Stimulated activated CD8-positive, alpha-beta memory T cell treated with anti-CD3 and anti-CD28 coated beads, Interleukin-4, amount 100 ng/mL, for 1 hour (primary cell): ENCODE measurements at places on chromosomes 6 and 20.

- no peak for DNase-seq
These were observed 257.0 kb downstream of the NRN1 start for GRCh38 chr6:5749651-5750215.

GRCh38 chr6:31734821-31735406 is 1.4 kb downstream of the CLIC1 start:
- DNase-seq, result no peak

DNA sequence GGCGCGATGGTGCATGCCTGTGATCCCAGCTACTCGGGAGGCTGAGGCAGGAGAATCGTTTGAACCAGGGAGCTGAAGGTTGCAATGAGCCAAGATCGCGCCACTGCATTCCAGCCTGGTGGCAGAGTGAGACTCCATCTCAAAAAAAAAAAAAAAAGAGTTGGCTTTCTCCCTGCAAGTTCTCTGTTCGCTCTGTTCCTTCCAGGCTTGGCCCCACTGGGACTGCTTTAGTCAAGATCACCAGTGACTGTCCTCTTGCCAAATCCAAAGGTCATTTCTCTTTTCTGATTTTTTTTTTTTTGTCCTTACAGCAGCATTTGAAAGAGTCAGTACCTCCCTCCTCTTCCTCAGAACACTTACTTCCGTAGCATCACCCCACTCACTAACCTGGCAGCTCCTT is 10.8 kb upstream of the GNRH2 start:
- no peak for DNase-seq

GRCh38 chr6:29723666-29724588 is 693 bp downstream of the HLA-F start:
- DNase-seq, result peak; percentile 56

- DNase-seq, result no peak
These were observed 78.2 kb downstream of the PSMG4 start for GRCh38 chr6:3336859-3337515.

DNA sequence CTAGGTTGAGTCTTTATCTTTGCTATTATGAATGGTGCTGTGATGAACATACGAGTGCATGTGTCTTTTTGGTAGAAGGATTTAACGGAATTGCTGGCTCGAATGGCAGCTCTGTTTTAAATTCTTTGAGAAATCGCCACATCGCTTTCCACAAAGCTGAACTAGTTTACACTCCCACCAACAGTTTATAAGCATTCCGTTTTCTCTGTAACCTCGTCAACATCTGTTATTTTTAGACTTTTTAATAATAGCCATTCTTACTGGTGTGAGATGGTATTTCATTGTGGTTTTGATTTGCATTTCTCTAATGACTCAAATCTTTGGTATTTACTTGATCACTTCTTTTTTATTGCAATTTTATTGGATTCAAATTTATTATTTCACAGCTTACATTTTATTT is 117.4 kb upstream of the HDGFL1 start:
- DNase-seq, result no peak

GRCh38 chr6:2831392-2831791 is 10.3 kb downstream of the SERPINB1 start:
- no peak for DNase-seq

GRCh38 chr6:168040856-168041496 is 38.0 kb downstream of the FRMD1 start:
- DNase-seq, result no peak

DNA sequence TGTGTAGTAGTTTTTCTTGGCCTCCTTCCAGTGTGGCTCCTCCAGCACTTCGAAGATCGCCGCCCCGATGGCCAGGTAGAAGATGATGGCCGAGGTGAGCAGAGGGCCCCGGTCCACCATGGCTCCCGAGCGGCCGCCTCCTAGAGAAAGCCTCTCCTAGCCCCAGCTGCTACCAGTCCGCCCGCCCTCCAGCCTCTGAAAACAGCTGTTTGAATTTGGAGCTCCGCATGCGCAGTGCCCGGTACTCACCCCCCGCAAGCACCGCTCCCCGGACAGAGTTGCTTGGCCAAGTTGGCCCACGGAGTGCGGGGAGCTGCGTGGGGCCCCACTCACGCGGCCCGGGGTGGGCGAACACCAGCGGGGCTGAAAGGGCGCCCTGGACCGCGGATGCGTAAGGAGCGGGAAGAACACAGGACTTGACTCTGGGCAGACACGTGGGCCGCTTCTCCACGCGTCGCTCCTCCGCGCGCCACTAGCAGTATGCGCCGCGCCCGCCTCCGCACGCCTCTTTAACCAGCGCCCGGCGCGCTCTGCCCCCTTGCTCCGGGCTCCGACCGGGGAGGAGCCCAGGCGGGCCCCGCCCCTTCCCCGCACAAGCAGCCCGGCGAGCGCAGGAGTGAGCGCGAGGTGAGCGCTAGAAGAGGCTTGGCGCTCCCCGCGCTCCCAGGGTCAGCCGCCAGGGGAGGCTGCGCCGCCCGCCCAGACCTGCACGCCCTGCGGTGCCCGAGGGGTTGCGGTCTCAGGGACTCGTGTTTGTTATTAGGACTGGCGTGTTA is at the start of gene KCNK5:
Gene KCNK5 (minus strand): TSS at position 484 of the 776 bp plus-strand sequence. CDS start 364 bp downstream, at position 120.
- peak; percentile 31 for DNase-seq

GRCh38 chr6:167736486-167737204 is 90.1 kb upstream of the AFDN start:
- no peak for DNase-seq

DNA sequence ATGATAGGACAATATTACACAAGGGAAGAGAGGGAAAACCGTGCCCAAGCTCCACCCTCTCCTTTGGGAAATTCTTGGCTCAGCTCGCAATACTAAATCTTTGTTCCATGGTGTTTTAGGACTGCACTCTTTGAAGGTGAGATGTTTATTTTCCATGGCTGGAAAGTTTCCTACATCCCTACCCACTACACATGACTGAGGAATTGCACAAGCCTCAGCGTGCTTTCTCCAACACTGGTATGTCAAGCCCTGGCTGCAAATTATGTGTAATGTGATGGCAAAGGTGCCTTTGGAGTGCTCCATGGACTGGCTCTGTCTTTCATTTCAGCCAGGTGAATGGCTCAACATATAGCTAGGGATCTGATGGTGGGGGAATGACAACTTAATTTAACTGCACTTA is 134.3 kb downstream of the ISM1 start:
- no peak for DNase-seq
